ENCODE measurements at places on chromosomes 5 and 9.

GRCh38 chr9:8036914-8037524 is 237.4 kb upstream of the DMAC1 start:
- no peak for DNase-seq

GRCh38 chr5:178788381-178789085 is 58.1 kb upstream of the ZNF354A start:
- DNase-seq: no peak

DNA sequence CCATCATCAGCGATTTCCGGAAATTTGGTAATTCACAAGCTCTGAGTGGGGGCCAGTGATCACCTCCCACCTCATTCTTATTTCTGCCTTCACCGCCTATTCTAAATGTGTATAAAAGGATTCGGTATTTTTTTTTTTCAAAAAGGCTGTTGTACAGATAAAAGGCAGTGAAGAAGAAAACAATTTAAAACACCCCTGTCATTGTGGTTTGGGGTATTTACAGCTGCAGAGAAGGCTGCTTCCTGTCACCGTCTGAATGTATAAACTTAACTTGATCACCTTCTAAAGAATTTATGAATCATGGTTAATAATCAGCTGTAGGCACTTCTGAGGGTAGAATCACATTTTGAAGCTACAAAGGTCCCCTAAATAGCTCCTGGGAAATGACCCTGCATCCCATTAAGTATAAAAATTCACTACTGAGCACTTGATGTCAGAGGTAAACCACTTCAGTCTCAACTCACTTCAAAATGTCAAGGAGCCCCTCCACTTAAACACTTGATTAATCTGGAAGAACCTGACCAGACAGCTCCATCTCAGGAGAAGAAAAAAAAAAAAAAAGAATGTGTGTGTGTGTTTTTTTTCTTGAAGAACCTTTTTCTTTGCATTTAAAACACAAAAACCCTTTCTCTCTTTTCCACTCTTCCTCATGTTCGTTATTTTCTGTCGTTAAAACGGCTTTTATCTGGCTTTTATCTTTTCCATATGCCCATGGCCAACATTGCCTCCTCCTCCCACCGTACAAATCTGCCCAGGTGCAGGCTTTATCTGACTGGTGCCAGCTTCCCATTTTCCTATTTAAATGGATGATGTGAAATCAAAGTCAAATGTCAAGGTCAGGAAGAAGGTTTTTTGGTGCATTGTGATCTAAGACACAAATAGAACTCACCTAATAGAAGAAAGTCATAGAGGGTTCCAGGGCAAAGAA is 291.2 kb downstream of the IRX1 start:
- no peak for DNase-seq

- DNase-seq: no peak
Measured at GRCh38 chr9:11144746-11145145, 531.9 kb upstream of the PTPRD start.

DNA sequence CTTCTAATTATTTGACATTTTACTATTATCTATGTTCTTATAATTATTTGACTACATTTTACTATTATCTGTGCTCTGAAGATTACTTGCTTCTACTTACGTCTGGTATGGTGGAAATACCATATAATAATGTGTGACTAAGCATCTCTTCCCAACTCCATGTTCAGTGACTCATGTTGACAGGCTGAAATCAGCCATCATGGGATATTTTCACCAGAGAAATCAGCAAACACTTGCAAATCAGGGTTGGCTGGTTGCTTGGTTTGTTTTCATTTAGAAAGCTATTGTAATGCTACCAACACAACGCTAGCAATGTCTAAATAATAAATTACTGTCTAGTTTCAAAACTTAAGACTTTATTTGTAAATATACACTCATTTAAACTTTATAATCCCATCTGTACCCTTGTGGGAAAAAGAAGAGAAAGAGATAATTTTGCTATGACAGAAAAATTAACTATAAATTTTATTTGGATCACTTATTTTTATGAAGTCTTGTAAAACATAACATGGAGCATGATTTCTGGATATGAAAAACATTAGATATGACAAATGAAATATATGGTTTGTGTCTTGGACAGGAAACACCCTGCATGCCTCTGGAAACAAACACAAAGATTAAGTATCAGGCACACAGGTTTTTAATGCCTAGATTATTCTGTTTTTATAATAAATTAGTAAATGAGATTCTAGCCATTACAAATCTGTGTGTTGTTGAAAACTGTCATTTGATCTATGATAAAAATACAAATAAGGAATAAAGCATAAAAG is 337.6 kb downstream of the BNC2 start:
- DNase-seq: no peak

DNA sequence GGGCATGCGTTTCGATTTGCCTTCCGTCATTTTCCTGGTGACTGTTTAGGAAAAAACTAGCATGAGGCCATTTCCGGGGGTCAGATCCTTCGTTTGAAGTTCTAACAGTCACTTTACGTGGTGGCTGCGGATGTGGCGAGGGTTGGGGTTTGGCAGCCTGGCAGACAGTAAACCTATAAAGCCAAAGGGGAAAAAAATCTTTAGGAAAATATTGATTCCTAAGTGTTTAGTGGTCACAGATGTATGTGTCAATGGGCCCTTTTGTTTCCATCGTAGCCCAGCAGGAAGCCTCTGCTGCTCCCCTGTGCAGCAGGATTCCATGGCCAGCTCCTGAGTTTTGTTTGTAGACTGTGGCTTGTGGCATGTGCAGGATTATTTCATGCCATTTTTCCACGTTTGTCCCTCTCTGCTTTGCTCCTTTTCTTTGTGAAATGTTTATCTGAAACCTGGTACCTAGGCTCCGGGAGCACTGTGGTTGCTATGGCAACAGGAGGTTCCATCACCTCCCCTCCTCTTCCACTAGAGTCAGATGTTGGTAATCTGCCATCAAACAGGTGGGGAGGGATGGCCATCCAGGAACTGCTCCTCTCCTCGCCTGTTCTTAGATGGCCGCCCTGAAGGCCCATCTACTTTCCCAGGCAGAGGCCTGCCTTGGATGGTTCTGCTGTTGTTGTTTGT is 202.3 kb downstream of the AOPEP start:
- DNase-seq: peak; percentile 63

DNA sequence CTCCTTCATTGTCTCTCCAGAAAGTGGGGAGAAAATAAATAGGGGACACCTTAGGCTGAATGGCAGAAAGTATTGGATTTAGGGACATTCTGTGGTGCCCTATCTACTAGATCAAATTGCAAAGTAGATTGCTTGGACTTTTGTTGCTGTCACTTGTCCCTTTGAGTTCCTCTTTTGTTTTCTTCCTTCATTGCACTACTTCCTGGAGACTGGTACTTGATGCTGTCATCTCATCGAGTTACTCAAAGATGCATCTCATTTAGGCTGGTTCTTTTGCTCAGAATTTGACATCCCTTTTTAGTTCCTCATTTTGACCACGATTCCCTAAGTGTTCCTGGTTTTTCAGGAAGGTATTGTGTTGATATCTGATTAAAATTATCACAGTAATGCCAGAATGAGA is 137.6 kb downstream of the ADGRV1 start:
- no peak for DNase-seq

DNA sequence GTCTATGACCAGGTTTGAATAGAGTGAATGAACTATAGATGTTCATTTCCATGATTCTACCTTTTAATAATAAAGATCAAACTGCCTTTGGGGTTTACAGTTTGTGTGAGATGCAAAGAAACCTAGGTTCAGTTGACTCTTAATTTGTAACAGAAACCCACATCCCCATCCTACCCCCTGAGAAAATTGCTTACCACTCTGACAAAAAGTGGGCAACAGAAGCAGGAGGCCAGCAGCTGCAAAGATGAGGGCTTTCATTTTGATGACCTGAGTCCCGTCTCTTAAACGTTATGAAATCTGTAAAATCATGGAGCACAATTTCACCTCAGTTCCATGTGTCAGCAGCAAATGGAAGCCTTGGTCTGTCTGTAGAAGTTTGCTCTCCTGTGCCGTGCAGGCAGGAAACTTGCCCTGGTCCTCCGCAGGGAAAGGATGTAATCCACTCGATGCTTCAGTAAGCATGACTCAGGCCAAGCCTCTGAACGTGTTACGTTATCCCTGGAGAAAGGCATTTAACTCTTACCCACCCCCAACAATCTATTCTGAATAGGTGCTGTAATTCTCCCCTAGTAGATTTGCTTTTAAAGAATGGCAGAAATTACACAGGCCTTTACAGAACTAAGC is at the start of gene F2RL2:
F2RL2 (minus strand) TSS at position 431 of the 624 bp plus-strand sequence; CDS start at position 258, 173 bp downstream.
- DNase-seq: no peak

- DNase-seq: no peak
Measured at GRCh38 chr5:27450607-27451006, 412.2 kb upstream of the CDH9 start.

GRCh38 chr9:87880683-87881082 is 2.0 kb upstream of the SPATA31E1 start:
- no peak for DNase-seq

- peak; percentile 71 for DNase-seq
Measured at GRCh38 chr5:88674356-88675167, 208.4 kb downstream of the MEF2C start.

GRCh38 chr5:26847041-26847736 is 191.2 kb downstream of the CDH9 start:
- peak; percentile 42 for DNase-seq

- no peak for DNase-seq
Measured at GRCh38 chr9:123999661-124000060, 11.9 kb upstream of the LHX2 start.

- DNase-seq: no peak
Measured at GRCh38 chr9:88738709-88739108, 203.7 kb downstream of the NXNL2 start.

GRCh38 chr5:33037076-33037475 is 326.0 kb downstream of the NPR3 start:
- no peak for DNase-seq

DNA sequence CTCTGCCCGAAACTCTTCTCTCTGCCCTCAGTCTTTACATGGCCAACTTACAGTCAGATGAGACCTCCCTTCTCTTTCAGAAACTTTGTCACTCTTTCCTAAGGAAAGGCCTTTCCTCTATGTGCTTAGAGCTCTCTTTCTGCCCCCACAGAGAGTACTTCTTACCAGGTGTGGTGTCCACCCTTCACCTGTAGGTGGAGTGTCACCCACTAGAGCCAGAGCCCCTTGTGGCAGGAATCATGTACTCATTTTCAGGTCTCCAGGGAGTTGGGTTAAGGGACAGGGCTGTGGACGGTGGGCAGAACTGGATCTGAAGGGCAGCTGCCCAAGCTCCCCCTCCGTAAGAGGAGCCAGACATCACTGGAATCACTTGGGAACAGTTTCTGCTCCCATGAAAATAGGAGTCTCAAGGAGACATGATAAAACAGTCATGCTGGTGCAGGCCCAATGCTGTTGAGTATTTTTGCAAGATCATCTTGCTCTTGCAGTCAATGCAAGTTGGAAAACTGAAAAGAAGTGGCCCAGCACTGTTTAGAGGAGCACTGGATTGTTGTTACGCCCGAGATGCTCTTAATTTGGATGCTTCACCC is 436.7 kb downstream of the ZSWIM6 start:
- peak; percentile 28 for DNase-seq

- DNase-seq: no peak
Measured at GRCh38 chr9:87888501-87888900, 5.8 kb downstream of the SPATA31E1 start.

DNA sequence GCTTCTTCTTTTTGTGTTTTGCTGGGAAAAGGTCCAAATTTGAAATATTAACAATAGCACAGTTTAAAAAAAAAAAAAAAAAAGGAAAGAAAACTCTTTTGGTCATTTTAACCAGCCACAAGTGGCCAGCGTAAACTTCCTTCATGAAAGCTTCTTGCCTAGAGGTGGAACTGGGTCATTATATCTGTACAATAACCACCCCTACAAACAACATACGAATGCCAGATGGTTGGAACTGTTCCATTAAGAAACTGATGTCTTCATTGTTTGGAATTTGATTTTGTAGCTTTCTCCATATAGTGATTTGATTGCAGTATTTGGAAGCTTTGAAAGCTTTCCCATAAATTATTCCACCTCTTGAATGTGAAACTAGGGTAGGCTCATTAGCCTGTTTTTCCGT is 18.3 kb upstream of the LPAR1 start:
- DNase-seq: no peak

- no peak for DNase-seq
Measured at GRCh38 chr9:68731857-68732256, 26.8 kb downstream of the PIP5K1B start.

DNA sequence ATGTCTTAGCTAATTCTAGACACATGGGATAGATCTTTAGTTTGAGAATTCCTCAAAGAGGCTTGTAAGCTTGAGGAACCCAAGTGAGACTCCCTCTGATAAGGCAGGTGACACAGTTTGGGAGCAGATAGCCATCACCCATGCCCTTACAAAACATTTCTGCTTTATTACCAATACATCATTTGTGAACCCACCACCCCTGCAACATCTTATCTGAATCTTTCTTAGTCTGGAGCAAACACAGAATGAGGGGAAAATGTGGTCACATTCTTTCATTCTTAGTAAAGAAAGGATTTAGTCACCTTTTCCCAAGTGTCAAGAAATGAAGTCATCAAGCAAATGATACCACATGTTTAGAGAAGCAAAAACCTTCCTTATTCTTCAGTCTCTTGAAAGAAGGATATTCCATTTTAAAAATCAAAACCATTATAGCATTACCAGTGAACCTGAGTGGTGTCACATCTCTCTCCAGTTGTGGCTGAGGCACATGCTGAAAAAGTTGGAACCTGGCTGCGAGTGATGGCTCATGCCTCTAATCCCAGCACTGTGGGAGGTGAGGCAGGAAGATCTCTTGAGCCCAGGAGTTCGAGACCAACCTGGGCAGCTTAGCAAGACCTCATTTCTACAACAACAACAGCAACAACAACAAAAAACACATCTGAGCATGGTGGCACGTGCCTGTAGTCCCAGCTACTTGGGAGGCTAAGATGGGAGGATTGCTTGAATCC is 65.9 kb downstream of the PRKACG start:
- no peak for DNase-seq

GRCh38 chr5:56815658-56816545 is 553 bp downstream of the MAP3K1 start:
- peak; percentile 79 for DNase-seq

- no peak for DNase-seq
Measured at GRCh38 chr5:16245956-16246355, 66.4 kb upstream of the MARCHF11 start.

GRCh38 chr5:154309371-154309745 is 118.8 kb downstream of the GALNT10 start:
- no peak for DNase-seq

DNA sequence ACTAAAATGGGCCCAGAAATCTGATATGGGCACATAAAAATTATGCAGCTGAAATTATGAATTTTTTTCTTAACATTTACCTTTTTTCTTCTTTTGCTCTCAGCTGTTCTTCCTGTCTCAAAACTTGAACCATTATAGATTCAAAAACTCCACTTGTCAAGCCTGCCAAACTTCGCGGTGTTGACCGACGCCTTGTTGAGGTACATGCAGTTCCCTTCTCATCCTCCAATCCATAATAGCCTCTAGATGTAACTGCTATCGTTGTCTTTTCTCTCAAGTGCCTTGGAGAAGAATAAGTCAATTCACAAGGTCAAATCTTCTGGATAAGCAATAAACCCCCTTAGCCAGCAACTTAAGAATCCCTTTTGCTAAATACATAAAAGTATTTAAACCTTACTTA is 27.2 kb downstream of the RANBP6 start:
- DNase-seq: no peak

Measured in NCI-H146 (cell line).